ENCODE measurements at places on chromosomes 2 and 18.

- no peak for DNase-seq
Measured at GRCh38 chr18:5490753-5491480, 52.9 kb downstream of the EPB41L3 start.

DNA sequence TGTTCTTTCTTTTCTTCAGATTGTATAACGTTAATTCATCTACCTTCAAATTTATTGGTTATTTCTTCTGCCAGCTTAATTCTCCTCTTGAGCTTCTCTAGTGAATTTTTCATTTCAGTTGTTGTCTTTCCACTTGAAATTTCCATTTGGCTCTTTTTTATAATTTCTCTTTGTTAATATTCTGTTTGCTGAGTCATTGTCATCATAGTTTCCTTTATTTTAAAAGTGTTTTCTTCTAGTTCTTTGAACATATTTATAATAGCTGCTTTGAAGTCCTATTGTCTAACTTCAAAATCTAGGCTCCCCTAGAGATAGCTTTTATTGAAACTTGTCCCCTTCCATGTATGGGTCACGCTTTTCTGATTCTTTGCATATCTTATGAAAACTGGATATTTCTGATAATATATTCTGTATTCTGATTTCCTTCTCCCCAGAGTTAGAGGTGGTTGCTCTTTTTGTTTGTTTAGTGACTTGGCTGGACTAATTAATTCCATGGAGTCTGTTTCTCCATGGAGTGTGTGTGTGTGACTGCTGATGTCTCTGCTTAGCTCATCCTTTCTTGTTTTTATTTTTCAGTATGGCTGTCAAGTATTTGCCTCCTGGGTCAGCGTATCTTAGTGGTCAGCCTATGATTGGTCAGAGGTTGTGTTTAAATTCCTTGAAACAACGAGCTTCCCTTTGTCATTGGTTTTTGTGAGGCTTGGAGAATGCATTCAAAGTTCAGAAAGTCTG is 47.6 kb downstream of the DIS3L2 start:
- no peak for DNase-seq

GRCh38 chr2:5064687-5065086 is 627.5 kb upstream of the SOX11 start:
- no peak for DNase-seq

- peak; percentile 73 for DNase-seq
Measured at GRCh38 chr2:195622966-195623365, 34.1 kb upstream of the SLC39A10 start.

GRCh38 chr18:23682045-23682444 is 7.2 kb upstream of the LAMA3 start:
- DNase-seq = no peak

GRCh38 chr2:227192491-227192890 is 28.1 kb downstream of the COL4A3 start:
- no peak for DNase-seq

GRCh38 chr2:23452853-23453420 is 68.0 kb downstream of the KLHL29 start:
- peak; percentile 43 for DNase-seq

DNA sequence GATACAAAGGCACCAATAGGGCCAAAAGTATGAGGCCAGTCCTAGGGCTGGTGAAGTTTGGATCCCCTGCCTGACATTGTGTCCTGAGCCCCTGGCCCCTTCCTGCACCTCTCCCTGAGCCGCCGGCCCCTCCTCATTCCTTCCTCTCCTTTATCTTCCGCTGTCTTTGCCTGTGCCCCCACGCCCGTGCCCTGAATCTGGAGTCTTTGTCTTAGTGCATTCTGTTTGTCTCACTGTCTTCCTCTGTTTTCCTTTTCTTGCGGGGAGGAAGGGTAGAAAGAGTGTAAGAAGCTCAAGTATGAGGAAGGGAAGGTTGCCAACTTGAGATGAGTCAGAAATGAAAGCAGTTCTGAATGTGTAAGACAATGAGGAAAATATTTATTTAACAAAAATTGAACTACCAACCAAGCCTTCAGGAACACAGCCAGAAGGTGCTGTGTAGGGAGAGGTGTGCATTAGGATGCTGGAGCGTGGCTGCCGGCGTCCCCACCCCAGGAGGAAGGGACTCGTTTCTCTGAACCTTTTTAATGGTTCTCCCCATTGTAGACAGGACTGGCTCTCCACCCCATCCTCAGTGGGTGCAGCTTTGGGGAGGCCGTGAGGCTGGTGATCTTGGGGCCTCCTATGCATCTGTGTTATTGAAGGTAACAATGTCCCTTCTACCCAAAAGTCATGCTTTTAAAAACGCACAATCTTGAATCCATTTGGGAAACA is 133.1 kb downstream of the NEDD4L start:
- peak; percentile 91 for DNase-seq

DNA sequence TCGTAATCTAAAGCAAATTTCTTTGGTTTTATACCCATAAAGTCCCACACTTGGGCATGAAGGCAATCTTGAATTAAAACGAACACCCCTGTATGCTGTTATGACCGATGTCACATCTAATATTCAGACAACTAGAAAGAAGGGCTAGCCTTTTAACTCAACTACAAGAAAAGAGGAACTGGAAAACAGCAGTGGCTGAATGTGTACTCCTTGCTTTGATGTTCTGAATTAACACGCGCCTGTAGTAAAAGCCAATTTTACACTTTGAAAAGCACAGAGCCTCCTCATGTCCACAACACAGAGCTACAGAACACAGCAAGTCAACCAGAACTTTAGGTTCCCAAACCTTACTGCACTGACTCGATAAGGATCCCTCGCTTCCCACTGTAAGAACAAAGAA is 147.6 kb downstream of the HDAC4 start:
- no peak for DNase-seq

- no peak for DNase-seq
Measured at GRCh38 chr18:32299484-32299883, 109.6 kb downstream of the MEP1B start.

DNA sequence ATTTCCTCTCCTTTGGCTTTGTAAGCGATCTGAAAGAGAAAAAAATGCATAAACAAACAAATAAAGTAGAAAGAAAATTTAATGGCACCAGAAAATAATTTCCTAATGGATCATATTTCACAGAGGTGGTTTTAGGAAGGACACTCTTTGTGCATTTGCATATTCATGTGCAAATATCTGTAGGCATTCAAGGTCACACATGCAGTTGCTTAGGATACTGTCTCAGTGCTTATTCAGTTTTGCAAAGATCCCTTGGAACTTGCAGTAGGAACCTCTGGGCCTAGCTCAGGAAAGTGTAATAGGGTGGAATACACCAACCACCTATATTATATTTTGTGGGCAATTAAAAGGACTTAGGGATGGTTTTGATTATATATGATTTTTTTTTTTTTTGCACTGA is 54.3 kb downstream of the NEB start:
- no peak for DNase-seq

GRCh38 chr2:220473611-220474010 is 846.2 kb downstream of the SLC4A3 start:
- DNase-seq = peak; percentile 4

GRCh38 chr2:151766437-151767153 is 32.3 kb upstream of the NEB start:
- peak; percentile 17 for DNase-seq

DNA sequence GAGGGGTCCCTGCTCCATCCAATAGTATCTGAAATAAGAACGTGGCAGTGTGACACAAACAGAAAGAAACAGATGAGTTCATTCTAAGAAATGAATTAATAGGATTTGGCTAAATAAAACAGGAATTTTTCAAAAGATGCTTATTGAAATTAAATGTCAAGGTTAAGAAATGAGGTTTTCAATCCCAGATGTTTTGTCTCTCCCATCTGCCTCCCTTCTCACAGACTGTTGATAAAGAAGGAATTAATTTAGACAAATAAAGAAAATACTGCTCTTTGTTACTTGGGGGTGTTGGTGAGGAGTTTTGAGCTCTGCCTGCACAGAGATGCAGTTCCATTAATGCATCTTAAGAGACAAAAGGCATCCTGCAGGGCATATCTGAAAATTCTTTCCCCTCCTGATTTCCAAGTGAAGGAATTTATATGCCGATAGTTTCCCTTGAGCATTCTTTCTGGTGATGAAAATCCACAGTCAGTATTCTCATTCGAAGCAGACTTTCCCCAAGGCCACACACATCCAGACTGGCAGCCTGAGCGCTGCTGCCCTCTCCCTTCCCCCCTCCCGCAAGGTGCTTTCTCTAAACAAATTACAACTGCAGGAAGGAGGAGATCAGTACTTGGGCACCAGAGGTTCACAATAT is 385.4 kb upstream of the RND3 start:
- DNase-seq = no peak

DNA sequence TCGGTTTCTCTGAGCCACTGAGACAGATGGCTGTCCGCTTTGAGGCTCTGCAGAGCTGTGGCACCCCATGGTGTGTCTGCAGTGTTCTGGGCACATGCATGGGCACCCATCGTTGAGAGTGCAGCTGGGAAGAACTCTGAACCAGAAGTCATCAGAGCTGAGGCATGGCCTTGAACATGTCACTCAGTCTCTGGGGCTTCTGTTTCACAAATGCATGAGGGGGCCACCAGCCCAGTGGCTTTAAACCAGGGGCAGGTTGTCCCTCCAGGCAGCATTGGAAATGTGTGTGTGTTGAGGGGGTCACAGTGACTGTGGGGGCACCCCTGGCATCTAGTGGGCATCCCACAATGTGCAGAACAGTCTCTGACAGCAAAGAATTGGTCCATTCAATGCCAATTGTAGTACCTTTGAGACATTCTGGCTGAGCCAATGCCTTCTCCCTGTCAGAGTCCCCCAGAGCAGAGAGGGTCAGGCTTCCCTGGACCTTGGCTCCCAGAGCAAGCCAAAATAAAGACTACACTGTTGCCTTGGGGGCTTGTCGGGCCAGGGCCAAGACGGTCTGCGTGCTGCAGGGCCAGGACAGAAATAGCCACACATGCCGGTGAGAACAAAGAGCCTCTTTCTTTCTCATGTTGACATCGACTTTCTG is 9.3 kb upstream of the PSMD1 start:
- no peak for DNase-seq

DNA sequence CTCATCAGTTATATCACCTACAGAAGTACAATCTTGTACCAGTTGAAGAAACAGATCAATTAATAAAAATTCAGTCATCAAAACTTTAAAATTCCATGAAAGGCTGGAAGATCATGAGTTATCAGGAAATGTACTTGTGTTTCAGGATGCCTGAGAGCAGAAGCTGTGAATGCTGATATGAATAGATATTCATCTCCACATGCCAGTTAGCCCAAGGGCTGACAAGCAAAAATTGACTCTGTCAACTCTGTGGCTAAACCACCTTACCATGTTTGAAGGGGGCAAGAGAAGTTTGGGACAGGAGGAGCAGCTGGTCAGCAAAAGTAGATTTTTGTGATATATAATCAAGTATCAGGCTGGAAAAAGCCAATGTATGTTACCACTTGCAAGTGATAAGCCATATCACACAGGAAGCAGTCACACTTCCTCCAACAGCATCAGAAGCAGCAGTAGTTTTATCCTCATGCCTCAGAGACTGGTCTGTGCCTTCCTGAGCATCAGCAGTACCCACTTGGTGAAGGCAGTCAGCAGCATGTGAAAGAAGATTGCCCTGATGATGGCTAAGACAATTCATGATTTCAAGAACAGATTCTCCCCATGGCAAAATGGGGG is 328.2 kb upstream of the CNTNAP5 start:
- no peak for DNase-seq

DNA sequence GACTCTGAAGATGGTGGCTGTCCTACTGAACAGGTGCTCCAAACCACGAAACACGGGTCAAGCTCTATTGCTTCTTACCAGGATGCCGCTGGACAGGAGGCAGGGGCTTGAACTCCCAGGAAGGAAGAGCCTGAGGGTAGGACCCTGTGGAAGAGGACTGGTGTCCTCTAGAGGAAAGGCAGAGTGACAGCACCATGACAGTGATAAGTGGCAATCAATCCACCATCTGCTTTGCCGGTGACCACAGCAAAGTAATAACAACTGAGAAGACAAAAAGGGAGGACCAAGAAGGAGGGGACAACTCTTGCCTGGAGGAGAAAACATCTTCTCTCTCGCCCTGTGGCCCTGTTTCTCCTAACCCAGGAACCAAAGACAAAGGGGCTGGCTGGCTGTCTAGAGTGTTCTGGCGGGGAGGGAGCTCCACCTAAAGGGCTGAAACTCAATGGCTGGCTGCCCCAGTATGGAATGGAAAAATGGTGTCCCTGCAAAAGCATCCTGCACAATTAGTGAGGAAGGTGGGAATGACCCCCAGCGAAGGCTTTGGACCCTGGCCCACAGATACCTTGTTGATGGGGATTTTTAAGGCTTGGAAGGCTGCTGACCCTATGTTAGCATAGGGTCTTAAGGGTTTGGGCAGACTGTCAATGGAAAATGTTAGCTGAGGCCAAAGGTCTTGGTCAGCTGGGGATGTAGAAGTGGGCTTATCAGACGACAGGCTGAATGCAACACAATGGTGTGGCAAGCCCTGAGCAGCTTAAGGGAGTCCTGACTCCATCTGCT is 35.4 kb downstream of the PROC start:
- peak; percentile 35 for DNase-seq

DNA sequence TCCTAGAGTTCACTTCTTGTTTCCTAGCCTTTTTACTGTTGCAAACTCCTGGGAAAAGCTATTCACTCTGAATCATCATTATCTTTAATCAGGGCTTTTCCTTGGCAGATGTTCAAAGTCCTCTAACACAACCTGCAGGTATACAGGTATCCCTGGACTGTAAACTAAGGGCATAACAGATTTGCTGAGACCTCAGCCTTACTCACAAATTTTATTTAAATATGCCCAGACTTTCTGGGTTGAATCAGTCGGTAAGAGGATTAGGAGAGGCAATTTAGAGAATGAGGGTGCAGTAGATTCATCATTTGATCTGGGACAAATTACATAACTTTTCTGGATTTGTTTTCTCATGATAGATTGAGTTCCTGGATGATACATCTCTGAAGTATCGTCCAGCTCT is 217.8 kb upstream of the STON1 start:
- peak; percentile 37 for DNase-seq

GRCh38 chr2:10500601-10501361 is 52.7 kb upstream of the ODC1 start:
- DNase-seq = peak; percentile 86

DNA sequence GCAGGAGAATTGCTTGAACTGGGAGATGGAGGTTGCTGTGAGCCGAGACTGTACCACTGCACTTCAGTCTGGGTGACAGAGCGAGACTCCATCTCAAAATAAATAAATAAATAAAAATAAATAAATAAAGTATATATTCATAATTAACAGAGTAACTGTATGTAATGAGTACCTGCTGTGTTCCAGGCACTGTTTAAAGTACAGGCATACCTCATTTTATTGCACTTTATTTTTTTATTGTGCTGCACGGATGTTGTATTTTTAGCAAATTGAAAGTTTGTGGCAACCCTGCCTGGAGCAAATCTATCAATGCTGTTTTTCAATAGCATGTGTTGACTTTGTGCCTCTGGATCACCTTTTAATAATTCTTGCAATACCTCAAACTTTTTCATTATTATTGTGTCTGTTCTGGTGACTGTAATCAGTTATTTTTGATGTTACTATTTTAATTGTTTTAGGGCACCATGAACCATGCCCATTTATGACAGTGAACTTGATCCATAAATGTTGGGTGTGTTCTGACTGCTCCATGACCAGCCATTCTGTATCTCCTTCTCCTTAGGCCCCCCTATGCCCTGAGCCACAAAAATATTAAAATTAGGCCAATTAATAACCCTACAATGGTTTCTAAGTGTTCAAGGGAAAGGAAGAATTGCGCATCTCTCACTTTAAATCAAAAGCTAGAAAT is 27.5 kb upstream of the CD8A start:
- no peak for DNase-seq
